Thyroid gland (tissue), 4 donors: ENCODE measurements at places on chromosomes 12 and 14.

GRCh38 chr12:76890151-76891143 lies 11.6 kb upstream of the CSRP2 start:
- no peak for DNase-seq

GRCh38 chr14:56760164-56760914 lies 49.9 kb downstream of the OTX2 start:
- DNase-seq = no peak

DNA sequence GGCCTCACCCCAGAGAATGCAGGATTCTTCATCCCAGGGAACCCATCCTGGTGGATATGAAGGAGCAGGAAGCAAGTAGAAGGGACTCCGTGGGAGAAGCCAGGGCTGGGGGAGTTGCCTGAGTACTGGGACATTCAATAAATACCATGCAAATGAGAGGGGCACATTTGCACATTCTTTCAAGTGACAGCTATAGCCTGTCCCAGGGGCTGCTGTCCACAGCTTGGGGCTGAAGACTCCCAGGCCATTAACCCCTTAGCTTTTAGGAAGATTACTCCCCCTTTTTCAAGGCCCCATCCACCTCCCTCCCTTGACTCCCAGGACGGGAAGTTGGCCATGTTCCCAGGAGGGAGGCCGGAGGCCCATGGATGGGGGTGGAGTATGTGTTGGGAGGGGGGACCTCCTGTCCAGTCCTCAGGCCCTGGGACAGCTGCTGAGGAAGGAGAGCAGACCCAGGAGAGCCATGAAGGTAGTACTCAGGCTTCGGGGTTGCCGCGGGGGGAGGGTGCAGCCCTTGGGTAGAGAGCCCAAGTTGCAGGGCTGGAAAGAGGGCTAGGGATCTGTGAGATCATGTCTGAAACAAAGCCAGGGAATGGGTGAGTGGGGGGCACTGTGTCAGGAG lies 974 bp upstream of the TNS2 start:
- DNase-seq = peak; percentile 57

GRCh38 chr14:47153746-47154145 lies 502.2 kb upstream of the RPL10L start:
- DNase-seq = no peak

DNA sequence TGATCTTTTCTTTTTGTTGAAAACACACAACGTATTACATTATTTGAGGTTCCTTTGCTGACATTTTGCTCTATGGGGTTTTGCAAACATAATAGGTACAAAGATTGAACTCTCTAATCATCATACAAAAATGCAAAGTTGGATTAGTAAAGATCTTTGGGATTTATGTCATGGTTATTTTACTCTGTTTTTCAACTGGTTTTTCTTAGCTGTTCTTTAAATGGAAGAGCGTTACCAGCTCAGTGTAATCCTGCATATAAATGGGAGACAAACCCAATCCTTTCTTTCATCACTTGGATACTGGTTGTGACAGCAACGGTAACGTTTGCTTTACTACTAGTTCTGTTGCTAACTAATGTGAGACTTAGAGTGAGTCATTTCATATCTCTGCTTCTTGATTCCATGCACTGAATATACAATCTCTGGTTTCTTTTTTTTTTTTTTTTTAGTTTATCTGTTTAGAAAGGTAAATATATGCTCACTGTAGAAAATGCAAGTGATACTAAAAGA lies 104.9 kb upstream of the NOVA1 start:
- DNase-seq = no peak

GRCh38 chr12:27305673-27306456 lies 26.8 kb upstream of the BMAL2 start:
- no peak for DNase-seq

DNA sequence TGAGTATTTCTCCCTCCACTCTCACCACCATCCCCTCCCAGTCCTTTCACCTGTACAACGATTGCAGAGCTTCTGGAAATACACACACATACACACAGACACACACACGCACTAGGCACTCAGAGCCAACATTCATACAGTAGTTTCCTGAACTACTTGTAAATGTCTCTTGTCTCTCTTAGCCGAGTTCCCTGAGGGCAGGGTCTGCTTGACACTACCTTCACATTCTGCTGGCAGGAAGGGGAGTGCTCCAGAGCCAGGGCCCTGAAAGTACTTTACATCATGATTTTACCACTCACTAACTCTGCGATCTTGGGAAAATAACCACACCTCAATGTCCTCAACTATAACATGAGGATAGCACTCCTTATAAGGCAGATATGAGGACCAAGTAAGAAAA lies 82.7 kb downstream of the GAS2L3 start:
- DNase-seq = no peak

DNA sequence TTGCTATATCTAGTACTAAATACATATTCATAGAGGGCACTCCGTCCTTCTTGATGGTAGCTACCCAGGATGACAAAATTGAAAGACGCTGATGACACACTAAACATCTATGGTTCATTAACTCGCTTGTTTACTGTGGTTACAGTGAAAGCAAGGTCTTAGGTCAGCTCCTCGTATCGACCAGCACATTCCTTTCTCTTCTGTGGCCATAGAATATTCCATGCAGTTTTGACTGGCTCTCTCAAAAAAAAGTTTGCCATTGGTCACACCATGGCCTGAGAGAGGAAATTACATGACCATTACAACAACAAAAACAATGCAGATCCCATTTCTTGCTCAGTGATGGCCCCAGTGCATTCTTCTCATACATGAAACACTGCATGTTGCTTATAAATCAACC lies 411.4 kb upstream of the SOX5 start:
- no peak for DNase-seq

- no peak for DNase-seq
These were observed 182.2 kb upstream of the MDGA2 start for GRCh38 chr14:47857646-47858045.

- DNase-seq = peak; percentile 75
These were observed 117.2 kb downstream of the GRIN2B start for GRCh38 chr12:13864081-13864673.

GRCh38 chr12:101571105-101571504 lies 23.7 kb upstream of the MYBPC1 start:
- no peak for DNase-seq

GRCh38 chr14:70698288-70698687 lies 56.6 kb downstream of the TTC9 start:
- no peak for DNase-seq

DNA sequence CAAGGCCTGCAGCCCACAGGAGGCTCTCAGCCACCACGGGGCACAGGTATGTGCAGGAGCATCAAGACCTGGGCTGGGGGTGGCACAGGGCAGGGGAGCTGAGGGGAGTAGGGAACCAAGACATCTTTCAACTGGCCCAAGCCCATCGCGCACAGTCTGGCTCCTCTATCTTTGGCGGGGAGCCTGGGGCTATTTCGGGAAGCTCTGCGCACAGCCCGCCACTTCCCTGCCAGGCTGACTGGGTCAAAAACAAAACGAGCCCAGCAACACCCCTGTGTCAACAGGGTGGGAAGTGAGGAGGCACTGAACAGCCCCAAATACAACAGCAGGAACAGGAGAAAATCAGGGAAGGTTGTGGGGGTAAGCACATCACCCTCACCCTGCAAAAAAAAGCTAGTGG lies 83.9 kb downstream of the ARL6IP4 start:
- no peak for DNase-seq

GRCh38 chr12:6328945-6329702 lies 12.8 kb downstream of the TNFRSF1A start:
- DNase-seq = no peak

DNA sequence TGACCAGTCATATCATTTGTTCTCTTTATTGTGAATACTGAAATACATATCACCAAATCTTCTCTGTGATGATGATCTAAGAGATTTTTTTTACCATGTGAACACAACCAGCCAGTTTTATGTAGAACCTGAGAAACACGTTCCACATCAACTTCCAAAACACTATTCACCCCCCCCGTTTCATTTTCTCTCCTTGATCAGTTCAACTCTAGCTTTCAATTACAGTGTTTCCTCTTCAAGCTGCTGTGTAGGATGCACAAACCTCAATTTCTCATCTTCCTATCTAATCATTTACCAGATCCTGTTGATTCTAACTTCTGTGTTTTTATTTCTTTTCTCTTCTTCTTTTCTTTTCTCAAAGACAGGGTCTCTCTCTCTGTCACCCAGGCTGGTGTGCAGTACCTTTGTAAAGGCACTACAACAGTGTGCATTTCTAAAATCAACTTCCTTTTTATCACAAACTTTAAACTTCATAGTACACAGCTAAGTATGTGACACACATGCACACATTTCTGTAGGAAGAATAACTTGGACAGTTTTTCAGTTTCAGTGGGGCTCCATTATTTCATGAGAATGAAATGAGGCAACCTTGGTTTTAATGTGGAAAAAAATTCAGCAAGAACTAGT lies 149.9 kb upstream of the FBXO33 start:
- DNase-seq = no peak

DNA sequence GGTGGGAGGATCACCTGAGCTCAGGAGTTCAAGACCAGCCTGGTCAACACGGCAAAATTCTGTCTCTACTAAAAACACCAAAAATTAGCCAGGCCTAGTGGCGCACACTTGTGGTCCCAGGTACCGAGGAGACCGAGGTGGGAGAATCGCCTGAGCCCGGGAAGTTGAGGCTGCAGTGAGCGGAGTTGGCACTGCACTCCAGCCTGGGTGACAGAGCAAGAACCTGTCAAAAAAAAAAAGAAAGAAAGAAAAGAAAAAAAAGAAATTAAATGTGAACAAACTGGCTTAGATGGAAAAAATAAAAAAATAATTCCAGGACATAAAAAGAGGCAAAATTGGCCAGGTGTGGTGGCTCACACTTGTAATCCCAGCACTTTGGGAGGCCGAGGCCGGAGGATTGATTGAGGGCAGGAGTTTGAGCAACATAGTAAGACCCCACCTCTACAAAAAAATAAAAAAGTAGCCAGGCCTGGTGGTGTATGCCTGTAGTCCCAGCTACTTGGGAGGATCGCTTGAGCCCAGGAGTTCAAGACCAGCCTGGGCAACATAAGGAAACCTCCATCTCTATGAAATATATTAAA lies 3.5 kb downstream of the TMEM119 start:
- no peak for DNase-seq

GRCh38 chr12:47340411-47341015 lies 260.8 kb upstream of the AMIGO2 start:
- peak; percentile 58 for DNase-seq

- no peak for DNase-seq
These were observed 300.9 kb upstream of the SRRM4 start for GRCh38 chr12:118680356-118680963.

GRCh38 chr12:127363392-127363791 lies 903.6 kb upstream of the TMEM132C start:
- no peak for DNase-seq

DNA sequence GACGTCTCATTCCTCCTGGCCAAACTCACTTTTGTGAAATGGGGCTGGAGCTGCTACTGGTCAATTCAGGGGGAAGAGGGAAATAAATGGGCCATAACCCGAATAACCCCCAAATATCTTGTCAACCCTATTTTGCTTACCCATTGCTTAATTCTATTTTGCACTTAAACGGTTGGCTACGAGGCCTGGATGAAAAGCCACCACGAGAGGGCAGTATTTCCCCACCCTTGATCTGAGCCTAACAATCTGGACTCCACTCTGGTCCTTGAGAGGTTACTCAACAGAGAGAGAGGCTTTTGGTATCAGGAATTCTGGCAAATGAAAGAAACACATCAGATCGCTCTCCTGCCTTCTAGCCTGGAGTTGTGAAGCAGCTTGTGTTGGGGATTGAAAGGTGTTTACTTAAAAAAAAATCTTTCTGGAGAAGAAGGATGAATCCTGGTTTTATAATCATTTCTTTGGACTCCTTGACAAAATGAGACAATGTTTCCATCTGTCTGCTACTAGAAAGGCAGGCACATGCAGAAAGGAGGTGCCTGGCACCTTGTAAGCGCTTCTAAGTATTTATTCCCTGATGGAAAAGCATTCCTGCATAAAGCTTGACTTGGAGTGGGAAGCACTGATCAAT lies 22.4 kb upstream of the FBXO21 start:
- DNase-seq = peak; percentile 83

- DNase-seq = no peak
These were observed 61.4 kb upstream of the MANSC4 start for GRCh38 chr12:27841392-27841882.

GRCh38 chr14:89359477-89360222 lies 57.4 kb downstream of the FOXN3 start:
- DNase-seq = no peak

- no peak for DNase-seq
These were observed 126.6 kb upstream of the PRKD1 start for GRCh38 chr14:30054201-30054600.

DNA sequence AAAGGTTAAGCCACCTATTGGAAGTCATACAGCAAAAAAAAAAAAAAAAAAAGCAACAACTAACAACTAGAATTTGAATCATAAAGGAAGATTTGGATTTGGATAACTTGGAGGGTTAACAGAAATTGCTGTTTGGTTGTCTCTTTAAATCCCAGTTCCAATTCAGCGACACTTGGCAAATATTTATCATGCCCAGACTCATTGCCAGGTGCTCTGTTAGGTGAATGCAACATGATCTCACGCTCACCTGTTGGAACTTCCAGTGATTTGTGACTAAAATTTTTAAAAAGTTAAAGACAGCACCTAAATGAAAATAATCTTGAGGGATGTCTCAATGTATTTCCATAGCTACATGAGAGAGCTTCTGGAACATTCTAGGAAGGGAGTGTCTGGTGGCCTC lies 103.7 kb downstream of the TBX3 start:
- DNase-seq = no peak

- DNase-seq = no peak
These were observed 78.0 kb upstream of the TMTC2 start for GRCh38 chr12:82608706-82609105.

DNA sequence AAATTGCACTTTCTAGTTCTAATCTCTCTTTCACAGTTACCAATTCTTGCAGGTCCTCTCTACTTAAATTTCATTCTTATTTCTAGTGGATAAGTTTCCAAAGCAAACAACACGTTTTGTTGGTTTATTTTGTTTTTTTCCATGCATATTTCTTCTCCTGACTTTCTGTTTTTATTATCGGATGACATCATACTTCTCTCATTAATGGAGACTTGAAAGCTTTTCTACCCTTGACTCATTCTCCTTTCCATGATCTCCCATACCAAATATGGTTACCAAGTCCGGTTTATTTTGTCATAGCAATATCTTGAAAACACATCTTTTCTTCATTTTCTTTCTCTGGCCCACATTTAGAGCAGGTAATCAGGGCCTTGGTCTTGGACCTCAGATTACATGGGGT lies 796.5 kb downstream of the GALC start:
- no peak for DNase-seq

DNA sequence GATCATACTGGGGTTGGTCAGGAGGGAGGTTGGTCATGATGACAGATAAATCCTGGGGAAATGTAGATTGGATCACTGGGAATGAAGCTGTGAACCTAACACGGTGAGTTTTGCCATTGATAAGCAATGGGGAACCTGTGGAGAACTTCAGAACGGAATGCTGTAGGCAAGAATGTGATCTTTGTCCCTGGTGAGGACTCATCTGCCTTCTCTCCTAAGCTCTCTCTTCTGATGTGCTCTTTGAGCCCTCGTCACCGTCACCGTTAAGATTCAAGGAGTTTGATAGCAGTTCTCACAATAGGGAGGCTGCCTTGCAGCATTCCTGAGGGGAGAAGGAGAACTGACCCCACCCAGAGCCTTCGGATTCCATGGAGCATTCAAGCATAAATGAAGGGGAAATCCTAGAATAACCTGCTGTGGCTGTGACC lies 217.6 kb downstream of the ANO6 start:
- DNase-seq = peak; percentile 55
